HFFc6 (cell line): ENCODE measurements at places on chromosomes 12 and 14.

GRCh38 chr12:22029491-22029890 lies 16.5 kb upstream of the CMAS start:
- no peak for DNase-seq

GRCh38 chr14:74886001-74886400 lies 4.3 kb downstream of the DLST start:
- DNase-seq, result peak; percentile 95

DNA sequence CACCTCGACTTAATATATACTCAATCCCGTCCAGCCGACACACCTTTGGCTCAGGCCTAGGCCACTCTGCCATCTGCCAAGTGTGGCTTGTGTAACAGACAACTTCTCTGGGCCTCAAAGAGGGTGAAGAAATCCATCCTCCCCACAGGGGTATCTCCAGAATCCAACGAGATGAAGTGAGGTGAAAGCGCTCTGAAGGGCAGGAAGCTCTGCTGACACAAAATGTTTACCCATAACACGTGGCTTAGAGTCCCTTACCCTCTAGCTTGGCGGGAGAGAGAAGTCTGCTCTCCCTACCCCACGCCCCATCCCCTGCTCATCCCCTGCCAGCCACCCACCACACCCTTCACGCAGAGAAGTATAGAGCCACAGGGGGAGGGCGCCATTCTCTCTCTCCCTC lies 13.0 kb downstream of the ZBTB39 start:
- no peak for DNase-seq

GRCh38 chr14:93926245-93926872 lies 785 bp upstream of the FAM181A start:
- DNase-seq, result no peak

DNA sequence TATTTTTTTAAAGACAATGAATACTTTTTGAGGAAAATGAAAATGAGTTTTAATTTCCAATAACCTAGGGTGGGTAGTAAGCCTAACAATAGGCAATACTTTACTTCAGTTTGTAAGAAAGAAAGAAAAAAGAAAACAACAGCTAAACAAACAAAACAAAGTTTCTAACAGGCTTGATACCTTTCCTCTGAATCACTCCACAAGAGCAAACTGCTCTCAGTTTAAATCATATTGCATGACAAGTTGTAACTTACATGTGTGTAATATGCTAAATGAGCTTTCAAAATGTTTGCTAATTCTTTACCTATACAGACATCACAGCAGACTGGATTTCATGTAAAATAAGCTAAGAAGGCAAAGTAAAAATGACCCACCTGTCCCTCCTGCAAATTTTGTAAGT lies 6.7 kb upstream of the LMO3 start:
- DNase-seq, result peak; percentile 30

GRCh38 chr14:61322011-61322798 lies 826 bp downstream of the PRKCH start:
- DNase-seq, result no peak

DNA sequence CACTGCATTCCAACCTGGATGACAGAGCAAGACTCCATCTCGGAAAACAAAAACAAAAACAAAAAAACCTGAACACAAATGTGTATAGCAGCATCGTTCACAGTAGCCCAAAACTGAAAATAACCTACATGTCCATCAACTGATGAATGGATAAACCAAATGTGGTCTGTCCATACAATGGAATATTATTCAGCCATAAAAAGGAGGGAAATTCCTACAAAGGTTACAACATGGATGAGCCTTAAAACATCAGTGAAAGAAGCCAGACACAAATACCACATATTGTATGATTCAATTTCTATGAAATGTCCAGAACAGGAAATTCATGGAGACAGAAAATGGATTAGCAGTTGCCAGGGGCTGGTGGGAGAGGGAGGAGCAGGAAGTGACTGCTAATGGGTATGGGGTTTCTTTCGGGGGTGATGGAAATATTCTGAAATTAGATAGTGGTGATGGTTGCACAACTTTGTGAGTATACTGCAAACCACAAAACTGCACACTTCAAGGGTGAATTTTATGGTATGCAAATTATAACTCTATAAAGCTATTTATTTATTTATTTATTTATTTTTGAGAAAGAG lies 4.0 kb downstream of the MYL2 start:
- no peak for DNase-seq

DNA sequence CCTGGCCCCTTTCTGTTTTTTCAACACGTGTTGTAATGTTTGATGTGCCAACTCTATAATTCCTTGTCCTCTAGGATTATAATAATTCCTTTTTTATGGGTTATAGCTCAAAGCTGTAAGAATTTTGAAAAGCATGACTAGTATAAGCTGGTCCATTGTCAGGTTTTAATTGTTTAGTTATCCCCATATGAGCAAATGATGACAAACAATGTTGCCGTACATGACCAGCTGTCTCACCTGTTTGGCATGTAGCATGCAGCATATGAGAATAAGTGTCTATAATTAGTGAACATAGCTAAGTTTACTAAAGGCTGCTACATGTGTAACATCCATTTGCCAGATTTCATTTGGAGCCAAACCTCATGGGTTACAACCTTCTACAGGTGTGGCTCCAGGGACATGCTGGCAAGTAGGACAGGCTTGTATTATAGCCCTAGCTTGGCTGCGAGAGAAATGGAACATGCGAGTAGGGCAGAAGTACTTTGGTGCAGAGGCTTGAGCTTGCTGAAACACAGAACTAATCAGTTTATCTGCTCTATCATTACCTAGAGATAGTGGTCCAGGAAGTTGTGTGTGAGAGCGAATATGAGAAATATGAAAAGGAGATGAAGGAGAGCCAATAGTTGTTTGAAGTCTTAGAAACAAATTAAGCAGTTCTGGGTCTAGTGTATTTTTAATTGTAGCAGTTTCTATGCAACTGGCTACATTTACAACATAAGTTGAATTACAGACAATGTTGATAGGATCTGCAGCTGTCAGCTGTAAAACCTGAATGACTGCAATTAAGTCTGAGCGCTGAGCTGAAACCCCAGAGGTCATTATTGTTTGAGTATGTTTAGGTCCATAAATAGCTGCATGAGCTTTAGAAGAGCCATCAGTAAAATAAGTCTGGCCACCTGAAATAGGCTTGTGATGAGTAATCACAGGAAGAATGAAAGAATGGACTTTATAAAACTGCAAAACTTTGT lies 22.6 kb upstream of the MAPKAPK5 start:
- DNase-seq, result peak; percentile 8

GRCh38 chr14:94026889-94027469 lies 839 bp downstream of the OTUB2 start:
- no peak for DNase-seq

- no peak for DNase-seq
Observed at GRCh38 chr14:69471916-69472315, 12.6 kb upstream of the PLEKHD1 start.

GRCh38 chr12:111389635-111390034 lies 16.1 kb upstream of the SH2B3 start:
- DNase-seq, result no peak

DNA sequence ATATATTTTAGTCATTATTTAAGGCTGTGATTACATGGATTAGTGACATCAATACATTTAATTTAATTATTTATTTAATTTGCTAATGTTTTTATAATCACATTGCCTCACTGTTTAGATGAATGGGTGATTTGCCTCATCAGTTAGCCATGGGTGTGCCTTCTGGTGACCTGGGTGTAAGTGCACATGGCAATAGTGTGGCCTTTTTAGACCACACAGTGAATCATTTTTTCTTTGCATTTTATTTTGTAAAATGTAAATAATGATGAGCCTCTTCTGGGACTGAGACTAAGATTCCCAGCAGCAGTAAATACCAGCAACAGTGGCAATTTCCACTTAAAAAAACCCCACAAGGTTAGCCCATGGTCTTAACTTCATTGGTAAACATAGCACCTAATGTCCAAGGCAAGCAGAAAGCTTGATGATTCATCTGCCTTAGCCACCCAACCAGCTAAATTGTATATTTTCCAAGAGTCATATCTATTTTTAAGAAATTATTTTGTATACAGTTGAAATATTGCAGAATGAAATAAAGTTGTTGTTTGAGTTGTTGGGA lies 235.9 kb upstream of the NOVA1 start:
- no peak for DNase-seq

DNA sequence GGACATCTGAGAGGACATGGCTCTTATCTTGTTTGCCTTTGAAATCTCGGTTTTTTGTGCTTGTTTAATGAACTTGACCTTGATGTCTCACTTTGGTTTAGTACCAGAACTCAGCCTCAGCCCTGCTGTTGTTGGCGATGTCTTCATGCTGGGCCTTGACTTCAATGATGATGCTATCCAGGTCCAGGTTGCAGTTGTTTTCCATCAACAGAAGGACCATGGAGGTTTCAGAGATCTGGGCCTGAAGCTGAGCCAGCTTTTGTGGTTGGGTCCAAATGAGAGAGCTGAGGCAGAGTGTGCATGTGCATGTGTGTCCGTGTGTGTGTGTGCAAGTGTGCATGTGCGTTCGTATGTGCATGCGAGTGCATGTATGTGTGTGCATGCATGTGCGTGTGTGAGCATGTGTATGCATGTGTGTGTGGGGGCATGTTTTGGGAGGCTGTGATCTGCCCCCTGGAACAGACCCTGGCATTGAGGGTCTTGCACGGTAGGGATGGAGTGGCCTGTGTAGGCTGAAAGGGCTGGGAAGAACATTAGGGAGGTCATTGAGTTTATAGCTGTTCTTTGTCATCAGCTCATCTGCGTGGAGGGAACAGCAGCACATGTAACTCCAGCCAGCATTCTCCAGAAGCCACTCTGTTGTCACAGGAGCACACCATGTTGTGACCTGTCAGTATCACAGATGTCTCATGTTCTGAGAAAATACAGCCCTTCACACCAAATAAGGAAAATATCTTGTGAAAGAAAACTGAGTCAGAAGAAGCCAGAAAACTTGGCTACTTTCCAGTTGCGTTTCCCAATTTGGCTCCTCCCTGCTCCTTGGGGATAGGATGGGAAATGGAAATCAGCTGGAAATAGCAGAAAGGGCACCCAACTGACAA lies 10.0 kb upstream of the KRT82 start:
- DNase-seq, result peak; percentile 33

DNA sequence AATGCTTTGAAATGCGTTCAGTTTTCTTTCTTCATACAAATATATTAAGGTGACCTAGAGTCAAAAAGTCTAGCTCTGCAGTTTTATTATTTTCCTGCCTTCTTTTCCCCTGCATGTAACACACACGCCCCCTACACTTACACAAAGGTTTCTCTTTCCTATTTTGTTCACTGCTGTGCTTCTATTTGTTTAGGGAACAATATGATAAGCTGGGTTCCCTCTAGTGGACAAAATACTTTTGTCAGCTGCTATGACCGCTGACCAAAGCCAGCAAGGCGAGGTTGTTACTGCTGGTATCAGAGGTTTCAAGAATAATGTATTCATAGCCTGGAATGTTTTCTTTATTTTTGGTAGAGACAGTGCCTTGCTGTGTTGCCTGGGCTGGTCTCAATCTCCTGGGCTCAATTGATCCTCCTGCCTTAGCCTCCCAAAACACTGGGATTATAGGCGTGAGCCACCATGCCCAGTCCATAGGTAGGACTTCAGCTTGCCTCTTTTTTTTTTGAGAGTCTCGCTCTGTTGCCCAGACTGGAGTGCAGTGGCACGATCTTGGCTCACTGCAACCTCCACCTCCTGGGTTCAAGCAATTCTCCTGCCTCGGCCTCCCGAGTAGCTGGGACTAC lies 33.4 kb downstream of the FNTB start:
- DNase-seq, result peak; percentile 85

DNA sequence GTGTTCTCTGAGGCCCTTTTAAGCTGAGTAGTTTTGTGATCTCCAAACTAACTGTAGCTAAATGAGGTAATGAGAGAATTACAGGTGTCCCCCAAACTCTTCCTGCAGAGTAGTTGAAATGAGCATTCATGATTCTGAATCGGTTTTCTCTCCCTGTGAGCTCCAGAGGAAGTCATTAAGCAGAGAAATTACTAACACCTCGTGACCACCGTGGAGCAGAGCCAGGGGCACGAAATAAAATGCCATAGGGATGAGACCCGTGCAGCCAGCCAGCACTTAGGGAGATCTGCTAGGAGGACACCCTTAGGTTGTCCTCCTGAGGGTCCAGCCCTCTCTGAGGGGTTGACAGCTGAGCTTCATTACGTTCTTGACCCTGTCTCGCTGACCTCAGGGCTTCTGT lies 79.5 kb downstream of the SLC25A47 start:
- no peak for DNase-seq

- peak; percentile 86 for DNase-seq
Observed at GRCh38 chr12:69239352-69239921, at the start of gene CPSF6. Gene CPSF6 (plus strand): TSS chr12:69239569. CDS start chr12:69239647, 78 bp downstream.

DNA sequence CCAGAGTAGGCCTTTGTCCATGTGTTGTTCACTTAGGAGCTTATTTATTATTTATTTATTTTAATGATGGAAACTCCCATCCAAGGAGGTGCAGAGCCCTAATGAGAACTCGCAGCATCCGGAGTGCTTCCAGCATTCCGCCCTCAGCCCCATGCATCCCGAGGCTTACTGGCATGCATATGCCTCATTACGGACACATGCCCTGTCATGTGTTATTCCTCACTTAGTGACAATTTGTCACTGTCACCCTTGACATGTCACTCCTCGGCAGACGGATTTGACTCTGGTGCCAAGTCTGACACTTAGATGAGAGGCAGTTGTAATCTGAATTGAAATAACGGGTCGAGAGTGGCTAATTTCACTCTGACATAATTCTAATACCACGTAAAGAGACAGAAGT lies 132.8 kb downstream of the VRK1 start:
- no peak for DNase-seq

- DNase-seq, result no peak
Observed at GRCh38 chr14:50055461-50056228, 60.7 kb downstream of the VCPKMT start.

GRCh38 chr14:22336031-22336430 lies 253.0 kb downstream of the DAD1 start:
- DNase-seq, result no peak

DNA sequence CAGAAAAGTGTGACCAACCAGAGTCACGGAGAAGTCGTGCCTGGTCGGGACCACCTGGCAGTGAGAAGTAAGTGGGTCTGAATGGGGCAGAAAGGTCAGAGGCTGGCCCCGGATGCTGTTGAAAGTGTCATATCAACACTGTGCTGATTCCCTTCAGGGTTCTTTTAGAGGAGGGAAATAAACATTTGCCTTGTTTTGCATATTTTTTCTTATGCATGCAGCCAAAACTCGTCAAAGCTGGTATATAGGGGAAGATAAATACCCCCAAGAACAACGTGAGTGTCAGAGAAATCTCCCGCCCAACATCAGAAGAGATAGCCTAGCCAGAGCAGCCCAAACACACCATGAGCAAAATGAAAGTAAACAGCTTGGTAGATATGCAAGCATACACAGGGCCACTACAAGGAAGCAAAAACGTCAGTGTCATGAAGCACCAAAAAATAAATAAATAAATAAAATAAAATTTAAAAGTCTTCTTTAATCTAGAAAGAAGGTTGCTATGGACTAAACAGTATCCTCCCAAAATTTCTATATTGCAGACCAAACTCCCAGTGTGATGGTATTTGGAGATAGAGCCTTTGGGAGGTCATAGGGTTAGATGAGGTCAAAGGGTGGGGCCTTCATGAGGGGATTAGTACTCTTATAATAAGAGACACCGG lies 22.1 kb downstream of the EIF5 start:
- DNase-seq, result no peak

- no peak for DNase-seq
Observed at GRCh38 chr12:27711317-27711682, 668 bp downstream of the MRPS35 start.
